ENCODE measurements at places on chromosomes 7 and 10.

DNA sequence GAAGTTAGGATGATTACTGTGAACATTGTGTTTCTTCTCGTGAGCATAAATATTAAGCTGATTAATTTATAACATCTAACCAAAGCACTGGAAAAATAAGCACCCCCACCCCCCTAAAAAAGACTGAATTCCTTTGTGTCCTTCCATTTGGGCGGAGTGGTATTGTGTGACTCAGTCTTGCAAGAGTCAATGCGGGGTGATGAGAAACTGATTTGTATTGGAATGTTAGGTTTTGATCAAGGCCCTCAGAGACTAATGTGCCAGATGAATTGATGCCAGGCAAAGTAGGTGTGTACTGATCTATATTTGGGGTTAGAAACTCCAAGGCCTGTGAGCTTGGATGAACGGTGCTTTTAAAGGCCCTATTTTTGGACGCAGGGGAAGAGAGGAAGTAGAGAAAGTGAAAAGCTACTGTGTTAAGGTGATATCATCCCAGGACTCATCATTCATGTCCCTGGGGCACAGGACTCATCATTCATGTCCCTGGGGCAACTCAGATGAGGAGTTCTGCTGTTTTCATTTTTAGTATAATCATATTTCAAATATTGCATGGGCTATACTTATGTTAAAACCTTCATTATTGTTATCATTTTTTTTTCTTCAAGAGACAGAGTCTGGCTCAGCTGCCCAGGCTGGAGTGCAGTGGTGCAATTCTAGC is 61.3 kb upstream of the PTN start:
- DNase-seq: no peak

DNA sequence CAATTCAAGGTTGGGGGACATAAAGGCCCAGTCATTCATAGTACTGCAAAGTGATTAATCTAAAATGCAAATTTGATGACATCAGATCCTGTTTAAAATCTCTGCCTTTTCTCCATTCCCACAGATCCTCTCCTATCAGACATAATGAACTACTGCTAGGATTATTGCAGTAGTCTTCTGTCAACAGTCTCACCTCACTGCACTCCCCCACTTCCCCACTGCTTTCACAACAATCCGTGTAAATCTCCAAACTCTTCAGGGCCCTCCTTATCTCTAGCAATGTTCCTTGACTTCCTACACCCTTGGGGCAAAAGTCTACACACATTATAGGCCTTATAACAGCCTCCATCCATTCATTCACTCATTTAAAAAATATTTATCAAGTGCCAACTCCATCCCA is 112.4 kb downstream of the KBTBD2 start:
- no peak for DNase-seq

DNA sequence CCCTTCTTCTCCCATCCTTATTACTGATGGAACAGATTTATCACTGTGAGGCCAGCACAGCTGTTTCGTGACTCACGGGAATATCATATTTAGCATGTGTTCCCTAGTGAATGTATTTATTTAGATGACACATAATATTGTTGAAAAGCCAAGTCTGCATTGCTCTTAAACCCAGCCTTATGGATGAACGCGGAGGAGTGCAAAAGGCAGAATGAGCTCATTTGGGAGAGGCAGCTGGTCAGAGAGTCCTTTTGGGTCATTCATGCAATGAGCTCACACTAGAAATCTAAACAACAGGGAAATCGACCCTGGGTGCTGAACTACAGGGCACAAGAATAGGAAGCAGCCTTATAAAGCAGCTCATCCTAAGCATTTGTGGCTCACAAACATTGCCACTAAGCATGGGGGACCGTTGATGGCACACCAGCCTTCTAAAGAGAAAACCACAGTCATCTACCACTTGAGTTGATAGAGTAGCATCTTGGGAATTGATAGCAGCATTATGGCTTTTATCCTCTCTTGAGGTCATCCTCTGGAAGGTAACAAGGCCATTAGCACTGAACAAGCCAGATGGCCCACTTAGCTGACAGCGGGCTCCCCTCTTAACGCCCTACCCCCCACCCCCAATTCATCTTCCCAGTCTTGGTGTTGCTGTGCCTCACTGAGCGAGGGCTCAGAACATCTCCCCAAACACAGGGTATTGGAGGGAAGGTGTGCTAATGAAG is 32.9 kb upstream of the SDK1 start:
- DNase-seq: no peak

GRCh38 chr10:29687421-29688164 is 52.8 kb upstream of the SVIL start:
- DNase-seq: no peak

GRCh38 chr7:129252128-129252527 is 27.3 kb downstream of the AHCYL2 start:
- DNase-seq: no peak

GRCh38 chr7:82595176-82595575 is 151.6 kb upstream of the CACNA2D1 start:
- no peak for DNase-seq

GRCh38 chr10:29160150-29160617 is 128.7 kb upstream of the LYZL1 start:
- no peak for DNase-seq

DNA sequence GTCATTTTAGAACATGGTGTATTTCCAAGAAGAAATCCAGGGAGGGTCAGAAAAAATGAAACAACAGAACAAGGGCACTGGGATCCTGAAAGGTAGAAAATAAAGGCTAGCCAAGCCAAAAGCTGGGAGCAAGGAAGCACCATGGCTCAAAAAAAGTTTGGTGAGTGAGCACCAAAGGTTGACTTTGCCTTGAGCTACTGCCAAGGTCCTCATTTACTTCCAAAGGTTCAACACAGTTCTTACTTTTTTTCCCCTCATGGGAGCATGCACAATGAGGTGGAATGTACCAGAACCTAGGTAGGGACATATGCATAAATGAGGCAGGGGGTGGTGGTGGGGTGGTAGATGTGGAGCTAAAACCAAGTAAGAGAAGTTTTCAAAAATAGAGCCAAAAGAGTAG is 182.8 kb downstream of the CPEB3 start:
- no peak for DNase-seq

- no peak for DNase-seq
Measured at GRCh38 chr10:119420950-119421875, 121.3 kb downstream of the RGS10 start.

- no peak for DNase-seq
Measured at GRCh38 chr7:92698237-92698841, 108.1 kb upstream of the FAM133B start.

DNA sequence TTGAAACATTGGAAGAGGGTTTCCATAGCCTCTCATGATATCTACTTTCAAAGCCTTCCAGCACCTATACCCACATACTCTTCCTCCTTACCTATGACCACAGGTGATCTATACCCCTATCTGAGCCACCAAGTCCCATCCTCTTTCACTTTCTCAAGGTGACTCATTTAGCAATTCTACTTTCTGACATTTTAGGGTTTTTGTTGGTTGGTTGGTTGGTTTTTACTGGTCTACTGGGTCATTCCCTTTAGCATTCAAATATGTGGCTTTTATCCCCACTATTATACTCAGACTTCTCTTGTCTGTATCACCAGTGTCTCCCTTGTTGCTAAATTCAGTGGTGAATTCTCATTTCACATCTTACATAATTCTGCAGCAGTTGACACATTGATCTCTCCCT is 130.4 kb upstream of the STEAP4 start:
- no peak for DNase-seq

GRCh38 chr10:99979066-99979685 is 30.6 kb downstream of the DNMBP start:
- no peak for DNase-seq

DNA sequence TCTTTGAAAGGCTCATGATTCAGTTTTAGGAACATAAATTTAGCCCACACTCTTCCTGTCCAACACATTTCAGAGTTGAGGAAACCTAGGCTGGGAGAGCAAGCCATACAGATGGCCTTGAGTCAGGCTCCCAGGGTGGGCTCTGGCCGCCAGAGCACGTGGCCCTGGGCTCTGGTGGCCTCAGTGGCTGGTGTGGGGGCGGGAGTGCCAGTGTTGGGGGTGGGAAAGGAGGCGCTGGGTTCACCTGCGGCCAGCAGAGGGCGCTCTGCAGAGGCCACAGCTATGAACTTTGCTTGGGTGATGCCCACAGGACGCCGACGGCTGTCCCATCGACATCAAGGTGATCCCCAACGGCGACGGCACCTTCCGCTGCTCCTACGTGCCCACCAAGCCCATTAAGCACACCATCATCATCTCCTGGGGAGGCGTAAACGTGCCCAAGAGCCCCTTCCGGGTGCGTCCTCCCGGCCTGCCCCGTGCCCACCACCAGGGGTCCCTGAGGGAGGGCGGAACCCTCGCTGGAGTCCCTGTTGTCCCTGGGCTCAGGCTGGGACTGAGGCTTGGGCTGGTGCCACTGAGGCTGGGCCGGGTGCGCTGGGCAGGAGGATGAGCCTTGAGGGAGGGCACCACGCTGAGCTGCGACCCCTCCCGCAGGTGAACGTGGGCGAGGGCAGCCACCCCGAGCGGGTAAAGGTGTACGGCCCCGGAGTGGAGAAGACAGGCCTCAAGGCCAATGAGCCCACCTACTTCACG is 11.9 kb downstream of the FLNC start:
- DNase-seq: peak; percentile 31

GRCh38 chr7:65475040-65475726 is 101.5 kb downstream of the ZNF92 start:
- no peak for DNase-seq

- no peak for DNase-seq
Measured at GRCh38 chr10:130817046-130817624, 494.4 kb downstream of the TCERG1L start.

DNA sequence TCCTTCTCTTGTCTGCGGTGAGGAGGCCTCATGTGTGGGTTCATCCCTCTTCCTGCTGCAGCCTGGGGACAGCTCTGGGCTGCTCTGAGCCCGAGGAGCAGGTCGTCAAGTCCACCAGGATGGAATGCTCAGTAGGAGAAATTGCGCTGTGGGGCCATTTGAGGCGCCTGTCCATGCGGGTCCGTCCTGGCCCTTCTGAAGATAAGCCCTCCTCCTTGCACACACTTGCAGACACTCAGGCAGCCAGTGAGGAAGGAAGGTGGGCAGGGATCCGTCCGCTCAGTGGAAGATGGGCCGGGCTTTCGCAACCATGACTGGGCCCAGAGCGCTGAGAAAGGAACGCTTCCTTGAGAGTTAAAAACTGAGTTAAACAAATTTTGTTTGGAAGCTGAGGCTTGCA is 356.8 kb downstream of the GLRX3 start:
- DNase-seq: no peak

DNA sequence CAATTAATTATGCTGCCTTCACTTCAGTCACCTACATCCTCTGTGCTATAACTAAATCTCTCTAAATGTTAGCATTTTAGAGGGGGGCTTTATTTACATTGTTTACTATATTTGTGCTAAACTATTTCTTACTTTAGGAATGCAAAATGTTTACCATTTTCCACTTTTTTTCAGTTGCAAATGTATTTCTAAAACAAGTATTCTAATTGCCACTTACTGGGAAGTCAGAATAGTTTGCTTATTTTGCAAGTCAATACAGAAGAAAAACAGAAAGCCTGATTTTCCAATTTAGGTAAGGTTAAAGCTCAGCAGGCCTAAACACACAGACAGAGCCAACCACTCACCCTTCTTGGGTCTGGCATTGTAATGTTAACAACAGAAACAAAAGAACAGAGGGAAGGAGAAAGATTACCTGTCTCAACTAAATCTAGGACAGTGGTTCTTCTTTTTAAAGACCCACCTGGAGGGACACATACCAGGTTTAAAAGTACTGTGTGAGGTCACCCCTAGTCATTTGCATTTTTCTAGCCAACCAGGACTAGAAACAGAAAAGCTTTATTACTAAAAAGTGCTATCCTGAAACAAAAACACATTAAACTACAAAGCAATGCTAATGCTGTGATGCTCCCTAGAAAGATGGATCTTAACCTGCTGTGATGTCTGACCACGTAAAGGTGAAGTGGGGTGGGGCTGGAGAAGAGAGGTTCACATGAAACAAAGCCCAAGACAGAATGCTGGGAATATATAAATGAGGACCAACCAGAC is 178.2 kb downstream of the SLC25A13 start:
- no peak for DNase-seq

DNA sequence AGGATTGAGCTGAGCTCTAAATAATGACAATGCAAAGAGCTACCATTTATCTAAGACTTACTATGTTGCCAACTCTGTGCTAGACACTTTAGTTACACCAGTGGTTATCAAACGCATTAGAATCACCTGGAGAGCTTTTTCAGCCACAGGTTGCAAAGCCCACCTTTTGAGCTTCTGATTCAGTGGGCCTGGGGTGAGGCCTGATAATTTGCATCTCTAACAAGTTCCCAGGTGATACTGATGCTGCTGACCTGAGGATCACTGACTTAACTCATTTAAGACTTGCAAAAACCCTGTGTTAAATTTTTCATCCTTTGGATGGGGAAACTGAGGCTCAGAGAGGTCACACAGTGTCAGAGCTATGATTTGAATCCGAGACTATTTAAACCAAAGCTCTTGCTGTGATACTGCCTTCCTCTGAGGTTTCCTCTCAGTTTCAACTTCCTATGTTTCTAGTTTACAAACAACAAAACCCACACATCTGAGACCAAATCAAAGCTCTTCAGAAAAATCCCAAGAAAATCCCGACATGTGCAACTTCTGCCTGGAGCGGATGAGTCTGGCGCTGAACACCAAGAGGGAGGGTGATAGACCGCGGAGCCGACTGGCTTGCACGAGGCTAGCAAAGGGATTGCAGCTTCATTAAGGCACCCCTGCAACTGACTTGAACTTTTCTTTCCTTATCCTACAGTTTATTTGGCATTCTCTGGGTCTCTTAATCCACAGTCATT is 124.9 kb downstream of the CYP26A1 start:
- DNase-seq: no peak

DNA sequence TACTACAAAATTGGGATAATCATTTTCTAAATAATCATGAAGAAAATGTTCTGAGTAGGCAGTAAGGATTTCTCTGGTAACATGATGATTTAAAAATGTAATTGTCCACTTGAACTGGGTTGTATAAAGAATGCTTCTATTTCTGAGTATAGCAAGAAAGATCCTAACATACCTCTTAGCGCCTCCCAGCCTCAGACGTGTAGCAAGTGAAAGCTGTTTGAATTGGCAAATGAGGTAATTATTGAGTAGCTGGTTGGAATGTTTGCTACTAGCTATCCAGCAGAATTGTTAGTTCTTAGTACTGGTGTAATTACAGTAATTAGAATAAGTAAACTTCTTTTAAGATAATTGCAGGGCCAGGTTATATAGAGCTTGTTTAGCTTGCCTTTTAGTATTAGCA is 47.9 kb downstream of the SEPTIN7 start:
- DNase-seq: no peak

DNA sequence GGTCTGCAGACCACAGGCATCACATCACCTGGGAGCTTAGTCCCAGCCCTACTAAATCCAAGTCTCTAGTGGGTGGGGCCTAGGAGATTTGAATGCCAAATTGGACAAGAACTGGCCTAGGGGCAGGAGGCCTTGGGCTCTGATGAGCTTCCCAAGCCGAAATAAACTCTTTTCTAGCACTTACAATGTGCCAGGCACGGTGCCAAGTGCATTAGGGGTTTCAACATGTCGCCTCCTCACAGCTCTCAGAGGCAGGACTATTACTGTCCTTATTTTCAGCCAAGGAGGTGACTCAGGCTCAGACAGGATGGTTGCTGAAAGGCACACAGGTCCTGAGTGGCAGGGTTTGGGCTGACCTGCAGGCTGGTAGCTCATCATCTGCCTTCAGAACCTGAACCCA is 9.2 kb upstream of the CPA1 start:
- DNase-seq: no peak

GRCh38 chr7:25594122-25594521 is 365.8 kb upstream of the NPVF start:
- no peak for DNase-seq

- DNase-seq: no peak
Measured at GRCh38 chr10:27248215-27248614, 7.6 kb upstream of the ACBD5 start.

GRCh38 chr7:142528608-142529408 is 220.5 kb upstream of the PRSS1 start:
- DNase-seq: no peak

All from activated T-helper 1 cell treated with Interleukin-2 at 50 U/mL for 16 hours (primary cell).